Nephron progenitor cell (in vitro differentiated cells): ENCODE measurements at places on chromosomes 7 and 10.

- H3K27me3 ChIP-seq: peaks cover 8% of the 10 kb centered on the region
- H3K27ac ChIP-seq: no peak overlapping the region
- H3K4me3 ChIP-seq: no peak overlapping the region
- no peaks in the 10 kb centered on the region for H3K4me1 ChIP-seq
Measured at GRCh38 chr7:112951070-112951469, 135.6 kb downstream of the GPR85 start.

- H3K36me3 ChIP-seq: peaks cover 62% of the 10 kb centered on the region
- no peak overlapping the region for H3K27ac ChIP-seq
- H3K27me3 ChIP-seq: no peaks in the 10 kb centered on the region
- no peaks in the 10 kb centered on the region for H3K4me1 ChIP-seq
- no peak overlapping the region for H3K4me3 ChIP-seq
Measured at GRCh38 chr10:98194633-98195032, 60.2 kb downstream of the R3HCC1L start.

GRCh38 chr7:111730476-111731300 lies 168.4 kb upstream of the IMMP2L start:
- no peaks in the 10 kb centered on the region for H3K27me3 ChIP-seq
- peaks cover 4% of the 10 kb centered on the region for H3K4me1 ChIP-seq
- no peak overlapping the region for H3K27ac ChIP-seq

DNA sequence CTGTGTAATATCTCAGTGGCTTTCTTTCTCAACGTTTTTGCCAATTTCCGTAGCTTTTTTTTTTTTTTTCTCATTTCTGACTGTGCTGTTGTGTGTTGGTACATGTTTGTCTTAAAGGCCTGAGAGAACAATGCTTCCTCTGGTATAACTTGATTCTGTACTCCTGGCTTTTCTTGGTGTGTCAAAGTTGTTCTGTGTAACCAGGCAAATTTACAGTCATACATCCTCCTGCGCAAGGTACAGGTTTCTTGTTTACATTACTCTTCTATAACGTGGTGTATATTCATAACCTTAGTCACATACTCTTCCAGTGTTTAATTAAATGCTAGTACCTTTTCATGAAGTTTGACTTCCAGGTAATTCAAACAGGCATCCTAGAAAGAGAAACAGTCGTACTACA lies 8.3 kb upstream of the ARHGAP12 start:
- no peak overlapping the region for H3K27ac ChIP-seq
- no peaks in the 10 kb centered on the region for H3K36me3 ChIP-seq
- H3K4me3 ChIP-seq: no peak overlapping the region
- no peak for DNase-seq
- H3K27me3 ChIP-seq: no peaks in the 10 kb centered on the region

DNA sequence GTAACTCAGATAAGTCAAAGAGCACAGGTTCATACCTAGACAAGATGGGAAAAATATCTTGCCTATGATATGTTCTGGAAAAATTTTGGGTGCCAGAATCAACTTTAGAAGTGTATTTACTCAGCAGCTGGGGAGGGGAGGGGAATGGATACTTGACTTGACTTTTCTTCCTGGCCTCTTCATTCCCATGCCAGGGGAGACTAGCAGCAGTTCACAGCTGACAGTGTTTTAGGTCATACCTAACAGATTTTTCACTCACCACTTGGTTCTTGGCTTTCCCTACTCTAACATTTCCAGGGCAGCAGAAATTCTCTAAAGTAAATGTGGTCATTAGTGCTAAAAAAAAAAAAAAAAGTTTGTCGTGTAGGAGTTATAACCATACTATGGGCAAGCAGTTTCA lies 46.3 kb downstream of the TAS2R16 start:
- H3K36me3 ChIP-seq: no peaks in the 10 kb centered on the region
- no peak overlapping the region for H3K4me3 ChIP-seq
- H3K27me3 ChIP-seq: no peaks in the 10 kb centered on the region
- no peak for DNase-seq

- no peaks in the 10 kb centered on the region for H3K4me1 ChIP-seq
- no peak overlapping the region for H3K27ac ChIP-seq
- no peak for DNase-seq
- no peaks in the 10 kb centered on the region for H3K27me3 ChIP-seq
- no peaks in the 10 kb centered on the region for H3K36me3 ChIP-seq
Measured at GRCh38 chr7:85914437-85914836, 727.6 kb upstream of the SEMA3D start.

DNA sequence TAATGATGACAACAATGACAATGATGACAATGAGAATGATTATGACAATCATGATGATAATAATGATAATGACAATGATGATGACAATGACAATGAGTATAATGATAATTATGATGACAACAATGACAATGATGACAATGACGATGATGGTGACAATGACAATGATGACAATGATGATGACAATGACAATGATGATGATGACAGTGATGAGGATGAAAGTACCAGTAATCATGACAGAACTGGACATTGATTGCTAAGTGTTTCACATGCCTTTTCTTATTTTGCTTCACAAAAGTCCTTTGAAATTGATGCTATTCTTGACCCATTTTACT lies 1106.0 kb upstream of the AUTS2 start:
- H3K27ac ChIP-seq: no peak overlapping the region
- no peak for DNase-seq
- peaks cover 4% of the 10 kb centered on the region for H3K4me1 ChIP-seq
- peaks cover 7% of the 10 kb centered on the region for H3K27me3 ChIP-seq
- H3K36me3 ChIP-seq: no peaks in the 10 kb centered on the region

DNA sequence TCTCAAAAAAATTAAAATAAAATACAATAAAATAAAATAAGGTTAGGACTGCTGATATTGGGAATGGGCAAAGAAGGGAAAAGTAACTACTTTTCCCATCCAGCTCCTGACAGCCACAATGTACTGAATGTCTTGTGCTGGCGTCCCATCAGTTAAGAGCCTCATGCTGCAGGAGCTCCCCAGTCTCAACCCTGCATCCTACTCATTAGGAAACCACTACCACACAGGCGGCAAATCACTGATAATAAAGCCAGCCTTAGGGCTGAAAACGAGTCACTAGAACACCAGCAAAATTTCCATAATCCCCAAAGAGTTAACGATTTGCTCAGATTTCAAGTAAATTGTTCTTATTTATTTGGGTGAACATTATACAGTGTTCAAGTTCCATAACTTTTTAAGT lies 4.3 kb downstream of the YWHAG start:
- peaks cover 84% of the 10 kb centered on the region for H3K36me3 ChIP-seq
- DNase-seq: no peak
- H3K4me1 ChIP-seq: peaks cover 25% of the 10 kb centered on the region
- peaks cover 3% of the 10 kb centered on the region for H3K27me3 ChIP-seq

DNA sequence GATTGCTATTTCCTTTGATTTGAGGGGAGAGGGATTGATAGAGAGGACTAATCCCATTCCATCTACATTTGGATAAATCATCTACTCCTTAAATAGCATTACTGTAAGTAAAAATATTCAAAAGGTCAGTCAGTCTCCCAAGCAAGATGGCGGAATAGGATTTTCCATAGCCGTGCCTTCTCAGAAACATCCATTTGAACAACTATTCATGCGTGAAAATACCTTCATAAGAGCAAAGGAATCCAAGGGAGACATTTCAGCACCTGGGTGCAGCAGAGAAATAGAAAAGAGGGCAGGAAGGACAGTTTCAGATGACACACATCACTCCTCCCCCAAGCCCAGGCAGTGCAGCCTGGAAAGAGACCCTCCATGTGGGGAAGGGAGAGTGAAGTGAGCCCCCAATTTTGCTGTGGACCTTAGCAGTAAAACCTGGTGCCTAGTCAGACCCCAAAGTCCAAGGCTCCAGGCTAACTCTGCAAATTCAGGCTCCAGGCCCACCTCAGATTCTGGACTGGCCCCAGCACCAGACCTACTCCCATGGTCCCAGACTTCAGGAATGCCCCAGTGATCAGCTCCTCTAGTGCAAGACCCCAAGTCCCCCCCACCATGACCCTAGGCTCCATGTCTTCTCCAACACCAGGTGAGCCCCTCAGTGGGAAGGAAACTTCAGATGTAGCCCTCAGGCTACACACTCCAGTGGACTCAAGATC lies 104.3 kb upstream of the LANCL2 start:
- DNase-seq: no peak
- H3K36me3 ChIP-seq: no peaks in the 10 kb centered on the region
- H3K27me3 ChIP-seq: peaks cover 28% of the 10 kb centered on the region

GRCh38 chr7:77570330-77571011 lies 33.4 kb downstream of the PTPN12 start:
- H3K4me3 ChIP-seq: no peak overlapping the region
- no peak for DNase-seq
- peaks cover 49% of the 10 kb centered on the region for H3K36me3 ChIP-seq
- H3K27me3 ChIP-seq: no peaks in the 10 kb centered on the region

GRCh38 chr10:128443925-128444518 lies 317.8 kb upstream of the MKI67 start:
- no peaks in the 10 kb centered on the region for H3K36me3 ChIP-seq
- H3K27ac ChIP-seq: no peak overlapping the region
- H3K4me1 ChIP-seq: no peaks in the 10 kb centered on the region
- no peak overlapping the region for H3K4me3 ChIP-seq

DNA sequence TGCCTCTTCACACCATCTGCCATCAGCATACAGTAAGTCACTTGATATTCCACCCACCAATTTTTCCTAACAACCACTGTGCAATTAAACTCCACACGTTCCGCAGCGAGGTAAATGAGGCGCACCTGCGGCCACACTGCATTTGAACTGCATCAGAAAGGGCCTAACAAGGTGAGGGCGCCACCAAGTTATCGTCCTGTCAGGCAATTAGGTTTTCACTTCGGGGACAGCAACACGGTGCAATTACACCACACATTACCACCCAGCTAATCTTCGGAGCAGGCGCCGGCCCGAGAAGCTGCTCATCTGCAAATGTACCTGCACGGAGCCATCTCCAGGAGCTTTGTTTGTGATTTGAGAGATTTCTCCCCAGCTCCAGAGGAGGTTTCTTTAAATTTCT lies 84.4 kb downstream of the EBF3 start:
- DNase-seq: no peak
- no peak overlapping the region for H3K4me3 ChIP-seq
- no peak overlapping the region for H3K27ac ChIP-seq
- peaks cover 58% of the 10 kb centered on the region for H3K4me1 ChIP-seq
- peaks cover 26% of the 10 kb centered on the region for H3K36me3 ChIP-seq

DNA sequence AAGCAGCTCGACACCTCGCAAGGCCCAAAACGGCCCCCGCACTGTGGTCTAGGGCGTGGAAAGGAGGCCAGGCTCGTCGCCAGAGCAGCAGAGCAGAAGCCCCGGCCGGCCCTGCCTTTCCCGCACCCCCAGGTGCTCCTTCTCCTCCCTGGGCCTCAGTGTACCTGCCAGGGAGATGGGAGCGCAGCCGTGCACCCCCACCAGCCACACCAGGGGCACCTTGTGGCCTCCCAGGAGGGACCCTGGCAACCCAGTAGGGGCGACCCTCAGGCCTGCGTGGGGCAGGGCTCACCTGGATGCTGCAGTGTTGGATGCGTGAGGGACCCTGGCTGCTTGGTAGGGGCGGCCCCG lies 9.5 kb downstream of the PDGFA start:
- no peak for DNase-seq
- H3K4me3 ChIP-seq: no peak overlapping the region
- H3K27ac ChIP-seq: no peak overlapping the region
- no peaks in the 10 kb centered on the region for H3K36me3 ChIP-seq
- H3K27me3 ChIP-seq: peaks cover 5% of the 10 kb centered on the region

DNA sequence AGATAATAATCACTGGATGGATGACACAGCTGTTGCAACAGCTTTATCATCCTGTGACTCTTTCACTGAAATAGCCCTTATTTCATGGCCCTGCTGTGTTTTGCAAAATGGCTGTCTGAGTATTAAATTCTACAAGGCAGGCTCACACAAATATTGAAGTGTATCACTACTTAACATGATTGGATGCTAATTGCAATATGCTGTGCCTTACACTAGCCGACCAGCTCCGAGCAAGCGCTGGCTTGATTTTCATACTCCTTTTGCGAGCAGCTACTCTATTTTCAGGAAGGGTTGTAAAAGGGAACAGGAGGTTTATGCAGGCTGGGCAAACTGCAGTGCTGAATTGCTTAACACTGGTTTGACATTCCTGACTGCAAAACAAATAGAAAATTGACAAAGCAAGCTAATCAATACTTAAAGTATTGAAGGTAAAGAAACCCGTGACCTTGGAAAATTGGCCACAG lies 121.6 kb downstream of the CACNB2 start:
- no peak overlapping the region for H3K4me3 ChIP-seq
- H3K27me3 ChIP-seq: peaks cover 7% of the 10 kb centered on the region

DNA sequence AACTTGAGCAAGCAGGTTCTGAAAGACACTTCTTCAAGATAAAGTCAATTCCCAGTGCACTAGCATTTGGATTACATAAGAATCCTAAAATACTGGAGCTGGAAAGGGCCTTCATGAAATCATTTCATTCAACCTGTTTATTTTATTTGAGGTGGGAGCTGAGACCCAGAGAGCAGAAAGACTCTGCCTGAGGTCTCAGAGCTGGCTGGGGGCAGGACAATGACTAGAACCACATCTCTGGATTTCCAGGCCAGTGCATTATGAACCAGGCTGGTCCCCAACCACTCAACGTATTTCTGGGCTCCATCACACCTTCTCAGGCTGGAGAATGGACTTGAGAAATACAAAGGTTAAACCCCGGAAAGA lies 8.4 kb downstream of the ANXA11 start:
- H3K4me1 ChIP-seq: peaks cover 3% of the 10 kb centered on the region
- no peak overlapping the region for H3K27ac ChIP-seq
- H3K36me3 ChIP-seq: peaks cover 10% of the 10 kb centered on the region
- peaks cover 9% of the 10 kb centered on the region for H3K27me3 ChIP-seq
- no peak for DNase-seq

GRCh38 chr7:47227762-47228177 lies 354.1 kb downstream of the TNS3 start:
- no peak overlapping the region for H3K4me3 ChIP-seq
- no peaks in the 10 kb centered on the region for H3K36me3 ChIP-seq
- no peak for DNase-seq
- H3K27me3 ChIP-seq: peaks cover 3% of the 10 kb centered on the region

GRCh38 chr10:69337296-69338132 lies 59.2 kb downstream of the HK1 start:
- H3K27me3 ChIP-seq: peaks cover under 1% of the 10 kb centered on the region
- H3K27ac ChIP-seq: peak overlapping the region; percentile 92
- no peaks in the 10 kb centered on the region for H3K36me3 ChIP-seq
- peaks cover 50% of the 10 kb centered on the region for H3K4me1 ChIP-seq
- DNase-seq: no peak
- no peak overlapping the region for H3K4me3 ChIP-seq

GRCh38 chr10:134247-135131 lies 766 bp upstream of the ZMYND11 start:
- H3K36me3 ChIP-seq: no peaks in the 10 kb centered on the region
- peak; percentile 66 for DNase-seq
- peaks cover 45% of the 10 kb centered on the region for H3K4me1 ChIP-seq
- peak overlapping the region; percentile 89 for H3K4me3 ChIP-seq

DNA sequence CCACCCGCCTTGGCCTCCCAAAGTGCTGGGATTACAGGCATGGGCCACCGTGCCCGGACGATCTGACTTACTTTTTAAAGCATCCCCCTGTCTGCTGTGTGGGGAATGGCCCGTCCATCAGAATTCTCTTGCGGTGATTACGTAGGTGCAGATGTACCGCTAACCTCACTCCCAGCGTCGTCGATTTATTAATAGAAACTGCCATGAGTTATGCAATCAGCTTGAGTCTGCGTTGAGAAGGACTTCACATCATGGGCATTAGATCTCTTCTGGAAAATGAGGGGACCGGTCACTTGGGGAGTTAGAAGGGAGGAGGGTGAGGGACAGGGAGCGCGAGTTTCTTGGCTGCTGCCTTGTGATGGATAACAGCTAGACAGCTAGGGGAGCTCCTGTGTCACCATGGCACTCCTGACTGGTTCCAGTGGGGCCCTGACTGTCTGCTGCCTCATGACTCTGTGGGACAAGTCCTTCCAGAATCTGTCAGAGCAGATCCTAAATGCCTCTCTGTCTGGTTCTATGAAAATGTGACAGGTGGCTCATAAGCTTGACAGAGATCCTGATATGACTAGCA lies 35.2 kb downstream of the POR start:
- no peaks in the 10 kb centered on the region for H3K27me3 ChIP-seq
- H3K4me3 ChIP-seq: no peak overlapping the region
- DNase-seq: no peak
- H3K27ac ChIP-seq: peak overlapping the region; percentile 19
- peaks cover 47% of the 10 kb centered on the region for H3K4me1 ChIP-seq
